ENCODE measurements at places on chromosomes 6 and 20. TPM values are rescaled to one million over a fixed set of nuclear protein-coding genes. Genes with fewer than 3 reads are reported as not detected.

DNA sequence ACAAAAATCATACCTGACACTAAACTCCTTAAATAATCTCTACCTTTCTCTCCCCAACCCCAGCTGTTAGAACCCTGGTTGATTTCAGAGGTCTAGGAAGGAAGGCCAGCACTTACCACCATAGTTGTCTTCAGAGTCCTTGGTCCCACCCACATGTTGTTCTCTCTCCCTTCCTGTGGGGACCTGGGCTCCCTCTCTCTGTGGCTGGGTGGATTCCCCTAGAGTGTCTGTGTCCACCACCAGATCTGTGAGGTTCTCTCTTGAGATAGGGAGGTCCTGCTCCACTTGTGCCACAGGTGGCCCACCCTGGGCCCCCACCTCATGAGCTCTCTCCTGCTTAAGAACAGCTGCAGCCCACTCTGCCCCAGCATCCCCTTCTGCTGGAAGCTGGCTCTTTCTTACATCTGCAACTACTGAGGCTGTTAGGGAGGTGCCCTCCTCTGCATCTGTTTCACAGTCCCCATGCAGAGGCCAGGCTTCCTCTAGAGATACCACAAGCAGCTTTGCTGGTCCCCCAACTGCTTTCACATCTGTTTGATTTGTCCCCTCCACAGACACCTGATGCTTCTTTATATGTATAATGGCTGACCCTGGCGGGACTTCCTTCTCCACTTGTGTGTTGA, 5.2 kb downstream of the MDC1 start:
- DNase-seq: no peak

GRCh38 chr20:62272200-62272599, 30.6 kb upstream of the ADRM1 start:
- no peak for DNase-seq

- no peak for DNase-seq
Measured at GRCh38 chr6:31203345-31203979, 33.0 kb upstream of the POU5F1 start.

- no peak for DNase-seq
Measured at GRCh38 chr6:8556370-8557013, 121.1 kb upstream of the SLC35B3 start.

DNA sequence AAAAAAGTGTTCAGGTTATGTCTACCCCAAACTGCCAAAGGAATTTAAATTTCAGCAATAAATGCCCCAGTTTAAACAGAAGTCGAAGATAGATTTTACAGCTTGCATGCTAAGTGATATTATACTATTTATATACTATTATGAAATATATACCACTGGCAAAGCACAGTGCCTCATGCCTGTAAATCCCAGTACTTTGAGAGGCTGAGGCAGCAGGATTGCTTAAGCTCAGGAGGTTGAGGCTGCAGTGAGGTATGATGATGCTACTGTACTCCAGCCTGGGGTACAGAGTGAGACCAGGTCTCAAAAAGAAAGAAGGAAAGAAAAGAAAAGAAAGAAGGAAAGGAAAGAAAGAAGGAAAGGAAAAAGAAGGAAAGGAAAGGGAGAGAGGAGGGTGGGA, 102.1 kb downstream of the MTFR2 start:
- DNase-seq: no peak

DNA sequence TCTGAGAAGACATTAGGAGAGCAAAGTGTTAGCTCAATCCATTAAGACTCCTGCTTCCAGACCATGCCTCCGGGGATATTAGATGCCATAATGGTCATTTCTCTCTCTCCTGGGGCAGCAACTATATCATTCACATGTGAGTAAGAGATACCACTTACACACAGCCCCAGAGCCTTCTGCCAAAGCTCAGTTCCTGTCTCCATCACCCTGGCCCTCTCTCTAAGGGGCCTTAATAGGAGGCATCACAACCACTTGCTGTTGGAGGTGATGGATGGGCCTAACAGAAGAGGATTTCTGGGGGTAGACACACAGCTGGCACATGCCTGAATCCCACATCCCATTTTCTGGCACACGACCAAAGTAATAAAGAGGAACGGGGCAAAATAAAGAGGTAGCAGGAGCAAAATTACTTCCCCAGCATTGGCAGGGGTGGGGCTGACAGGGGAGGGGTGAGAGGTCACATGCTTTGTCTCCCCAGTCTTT, 34.0 kb upstream of the VSTM2L start:
- DNase-seq: no peak

DNA sequence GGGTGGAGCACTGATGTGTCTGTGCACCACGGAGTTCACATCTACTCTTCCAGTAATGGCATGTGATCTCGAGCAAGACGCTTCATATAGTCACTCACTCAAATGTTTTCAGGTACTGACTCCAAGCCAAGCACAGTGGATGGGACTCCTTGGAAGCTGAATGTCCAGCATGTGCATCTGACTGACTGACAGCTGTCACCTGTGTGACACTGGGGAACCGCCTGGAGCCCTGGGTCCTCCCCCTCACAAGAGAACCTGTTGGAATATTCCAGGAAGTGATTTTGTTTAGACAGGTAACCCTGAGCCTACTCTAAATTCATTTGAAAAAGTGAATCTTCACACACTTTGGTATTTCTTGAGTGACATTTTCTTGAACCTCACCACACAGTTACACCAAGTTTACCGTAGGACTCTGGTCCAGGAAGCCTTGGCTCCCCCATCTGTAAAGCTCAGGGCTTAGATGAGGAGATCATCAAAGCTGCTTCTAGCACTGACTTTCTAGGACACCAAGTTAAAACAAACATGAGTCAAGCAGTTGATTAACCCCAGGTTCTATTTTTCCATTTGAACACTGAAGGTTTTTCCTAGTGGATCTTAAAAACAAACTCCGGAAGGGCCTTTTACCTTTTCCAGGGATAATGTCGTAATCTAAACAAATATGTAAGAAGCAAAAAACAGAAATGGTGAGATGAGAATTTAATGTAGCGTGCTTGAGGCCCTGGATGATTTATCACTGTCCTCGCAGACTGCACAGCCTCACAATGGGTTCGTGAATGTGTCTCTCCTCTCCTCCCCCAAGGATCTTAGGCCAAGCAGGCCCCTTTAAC, 50.1 kb downstream of the EDN3 start:
- no peak for DNase-seq

GRCh38 chr6:170443151-170443662, 109.9 kb downstream of the PSMB1 start:
- no peak for DNase-seq

DNA sequence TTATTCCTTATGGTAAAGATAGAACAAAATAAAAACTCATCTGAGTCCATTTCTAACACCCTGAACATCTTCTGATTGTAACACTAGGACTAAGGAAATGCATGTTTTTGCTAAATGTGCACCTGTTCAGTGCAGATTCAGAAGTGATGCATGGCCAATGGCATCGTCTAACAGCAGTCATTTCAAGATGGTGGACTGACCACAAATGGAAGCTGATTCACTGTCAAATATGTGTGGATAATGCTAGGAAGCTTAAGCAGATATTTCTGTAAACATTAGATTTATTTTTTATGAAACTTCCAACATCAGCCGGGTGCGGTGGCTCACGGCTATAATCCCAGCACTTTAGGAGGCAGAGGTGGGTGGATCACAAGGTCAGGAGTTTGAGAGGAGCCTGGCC, 394.8 kb downstream of the SAMD5 start:
- DNase-seq: no peak

- no peak for DNase-seq
Measured at GRCh38 chr6:154848580-154848979, 115.4 kb downstream of the SCAF8 start.

GRCh38 chr6:146901940-146902816, 302.0 kb upstream of the STXBP5 start:
- DNase-seq: no peak

DNA sequence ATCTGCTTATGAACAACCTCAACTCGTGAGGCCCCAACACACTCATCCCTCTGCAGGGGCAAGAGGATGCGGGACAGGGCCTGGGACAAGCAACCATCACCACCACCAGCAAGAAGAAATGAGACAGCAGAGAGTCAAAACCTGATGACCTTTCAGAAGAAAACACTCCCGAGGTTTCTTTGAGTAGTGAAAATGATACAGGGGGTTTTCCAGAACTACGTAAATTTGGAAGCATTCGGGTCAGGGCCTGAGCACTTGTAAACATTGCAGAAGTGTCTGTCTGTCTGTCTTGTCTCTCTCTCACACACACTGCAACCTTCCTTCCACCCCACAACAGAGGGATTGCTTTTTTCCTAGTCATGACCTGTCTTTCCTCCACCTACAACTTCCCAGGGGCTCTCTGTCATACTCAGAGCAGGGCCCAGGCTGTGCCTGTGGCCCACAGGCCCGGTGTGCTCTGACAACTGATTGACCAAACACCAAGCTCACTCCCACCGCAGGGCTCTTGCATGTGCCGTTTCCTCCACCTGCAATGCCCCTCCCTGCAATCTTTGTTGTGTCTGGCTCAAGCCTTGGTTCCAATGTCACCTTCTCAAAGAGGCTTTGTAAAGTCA, 90.9 kb downstream of the BMP7 start:
- DNase-seq: no peak

- DNase-seq: peak; percentile 46
Measured at GRCh38 chr20:44780226-44780625, 30.1 kb downstream of the RIMS4 start.

- no peak for DNase-seq
Measured at GRCh38 chr6:42424906-42425474, 26.7 kb downstream of the TRERF1 start.

DNA sequence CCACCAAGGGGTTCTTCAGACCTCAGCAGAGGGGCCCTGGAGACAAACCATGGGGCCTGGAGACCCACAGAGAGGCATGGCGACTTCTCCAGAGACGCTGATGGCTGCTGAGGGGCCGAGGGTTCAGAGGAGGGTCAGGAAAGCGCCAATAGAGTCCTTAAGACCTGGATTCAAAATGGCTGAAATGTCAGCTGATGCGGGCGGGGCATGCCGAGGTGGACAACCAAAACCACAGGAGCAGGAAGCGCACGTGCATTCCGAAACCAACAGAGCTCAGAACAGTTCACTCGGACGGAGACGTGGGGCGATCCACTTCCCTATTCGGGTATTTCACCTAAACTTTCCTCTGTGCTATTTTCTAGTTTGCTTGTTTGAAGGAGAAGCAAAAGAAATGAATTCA, 99.9 kb upstream of the RIN2 start:
- no peak for DNase-seq

DNA sequence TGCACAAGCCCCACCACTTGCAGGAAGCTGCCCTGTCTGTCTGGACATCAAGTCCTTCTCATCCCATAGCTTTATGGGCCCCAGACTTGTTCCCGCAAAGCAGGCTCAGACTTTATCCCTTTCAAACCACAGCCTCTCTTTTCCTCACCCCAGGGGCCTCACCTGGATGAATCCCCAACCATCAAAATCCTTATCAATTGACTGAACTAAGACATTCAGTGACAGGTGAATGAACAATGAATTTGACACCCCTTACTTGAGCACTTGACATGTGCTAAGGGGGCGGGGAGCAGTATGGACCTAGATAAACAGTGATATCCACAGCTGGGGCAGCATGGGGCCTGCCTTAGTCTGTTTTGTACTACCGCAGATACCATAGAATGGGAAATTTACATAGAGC, 5.0 kb downstream of the RAB44 start:
- DNase-seq: no peak

DNA sequence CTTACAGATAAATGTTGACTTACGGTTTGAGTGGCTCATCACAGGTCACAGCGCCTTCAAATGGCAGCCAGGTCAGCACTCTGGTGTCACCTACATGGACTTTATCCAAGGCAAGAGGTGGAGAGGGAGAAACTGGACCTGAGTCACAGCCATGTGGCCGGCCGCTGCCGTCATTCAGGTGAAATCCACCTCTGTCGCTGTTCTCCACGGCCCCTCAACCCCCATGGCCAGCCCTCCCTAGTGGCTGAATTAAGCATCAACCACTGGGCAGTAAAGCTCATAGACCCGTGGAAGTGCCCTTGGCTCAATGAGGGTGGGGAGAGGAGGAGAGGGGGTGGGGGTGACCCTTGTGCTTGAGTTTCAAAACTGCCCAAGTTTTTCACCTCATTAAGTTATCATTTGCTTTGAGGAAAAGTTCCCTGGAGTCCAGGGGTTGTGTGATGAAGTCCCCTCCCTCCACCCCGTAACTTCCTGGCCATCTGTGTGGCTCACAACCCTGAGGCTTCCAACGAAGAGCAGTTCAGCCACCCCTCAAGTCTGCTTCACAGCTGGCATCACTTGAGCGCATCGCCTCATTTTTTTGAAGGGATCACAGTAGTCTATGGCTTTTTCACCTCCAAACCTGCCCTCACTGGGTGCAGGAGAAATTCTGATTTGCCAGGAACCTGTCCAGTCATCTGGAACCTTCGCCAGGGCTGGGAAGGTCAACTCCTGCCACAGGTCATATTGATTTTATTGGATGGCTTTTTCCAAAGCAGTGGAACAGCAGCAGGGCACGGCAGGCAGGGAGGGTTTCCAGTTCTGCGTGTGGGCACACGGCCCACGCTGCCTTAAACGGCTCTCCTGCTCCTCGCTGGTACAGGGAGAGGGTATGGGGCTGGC, 43.5 kb upstream of the APCDD1L start:
- no peak for DNase-seq

DNA sequence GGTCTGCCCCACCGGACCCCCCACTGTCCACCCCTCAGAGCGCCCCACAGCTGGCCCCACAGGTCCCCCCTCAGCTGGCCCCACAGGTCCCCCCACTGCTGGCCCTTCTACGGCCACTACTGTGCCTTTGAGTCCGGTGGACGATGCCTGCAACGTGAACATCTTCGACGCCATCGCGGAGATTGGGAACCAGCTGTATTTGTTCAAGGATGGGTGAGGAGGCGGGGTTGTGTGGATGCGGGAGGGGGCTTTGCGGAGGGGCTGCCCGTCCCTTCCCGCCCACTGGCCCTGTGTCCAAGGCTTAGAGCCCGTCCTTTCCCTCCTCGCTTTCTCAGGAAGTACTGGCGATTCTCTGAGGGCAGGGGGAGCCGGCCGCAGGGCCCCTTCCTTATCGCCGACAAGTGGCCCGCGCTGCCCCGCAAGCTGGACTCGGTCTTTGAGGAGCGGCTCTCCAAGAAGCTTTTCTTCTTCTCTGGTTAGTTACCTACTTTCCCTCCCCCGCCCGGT, 4.7 kb downstream of the MMP9 start:
- DNase-seq: no peak

DNA sequence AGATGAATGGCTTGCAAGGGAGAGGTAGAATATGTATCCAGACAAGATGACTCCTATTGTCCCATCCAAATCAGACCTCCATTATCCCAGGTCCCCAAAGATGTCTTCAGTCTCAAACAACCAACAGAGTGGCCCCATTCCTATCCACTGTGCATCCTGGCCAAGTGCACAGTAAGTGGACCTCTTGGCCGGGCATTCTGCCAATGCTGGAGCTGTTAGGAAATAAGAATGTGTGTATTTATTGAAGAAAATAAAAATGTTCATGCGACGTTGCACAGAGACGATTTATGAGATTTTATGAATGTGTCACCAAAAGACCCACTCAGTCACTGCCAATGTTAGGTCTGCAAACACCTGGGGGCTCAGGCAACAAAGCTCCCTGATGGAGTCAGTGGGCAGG, 196.0 kb downstream of the MAFB start:
- no peak for DNase-seq

GRCh38 chr20:40591119-40591518, 97.9 kb downstream of the MAFB start:
- DNase-seq: no peak

GRCh38 chr6:117938311-117938995, 31.4 kb downstream of the SLC35F1 start:
- DNase-seq: no peak

COL12A1 gene
- polyA plus RNA-seq: 311 TPM

C6orf47 gene
- 12.1 TPM for polyA plus RNA-seq

RIN2 gene
- polyA plus RNA-seq: 19.9 TPM

LY6G6D gene
- 0.47 TPM for polyA plus RNA-seq

IRAK1BP1 gene
- 3.6 TPM for polyA plus RNA-seq

SPATA25 gene
- polyA plus RNA-seq: 10.3 TPM

PLTP gene
- polyA plus RNA-seq: 15.3 TPM

CPNE5 gene
- 17.6 TPM for polyA plus RNA-seq

All from forelimb muscle (tissue), 1 donor.